CD4-positive, alpha-beta T cell treated with Interleukin-12 subunit alpha and Interleukin-12 subunit beta, for 1 hour (primary cell): ENCODE measurements at places on chromosomes 3 and 15.
A peak's percentile ranks its signal among the peaks of the same experiment; 100 is the strongest.

DNA sequence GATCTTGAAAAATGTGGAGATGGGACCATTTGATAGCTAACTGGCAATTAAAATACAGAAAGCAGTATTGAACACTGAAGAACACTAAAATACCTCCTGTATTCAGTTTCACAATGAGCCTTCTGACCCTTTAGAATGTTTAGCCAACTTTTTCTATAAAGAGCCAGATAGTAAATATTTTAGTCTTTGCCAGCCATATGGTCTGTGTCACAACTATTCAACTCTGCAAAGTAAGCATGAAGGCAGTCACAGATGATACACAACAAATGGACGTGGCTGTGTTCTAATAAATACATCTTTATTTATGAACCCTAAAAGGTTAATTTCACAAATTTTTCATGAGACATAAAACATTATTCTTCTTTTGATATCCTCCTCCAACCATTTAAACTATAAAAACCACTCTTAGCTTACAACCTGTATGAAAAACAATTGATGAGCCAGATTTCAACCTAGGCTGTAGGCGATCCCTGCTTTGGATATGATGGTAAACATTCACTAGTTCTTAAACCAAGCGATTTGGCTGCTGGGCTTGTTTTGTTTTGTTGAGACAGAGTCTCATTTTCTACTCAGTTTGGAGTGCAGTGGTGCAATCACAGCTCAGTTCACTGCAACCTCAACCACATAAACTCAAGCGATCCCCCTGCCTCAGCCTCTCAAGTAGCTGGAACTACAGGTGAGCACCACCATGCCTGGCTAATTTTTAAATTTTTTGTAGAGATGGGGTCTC, 13.6 kb upstream of the CSPG5 start:
- DNase-seq: no peak

DNA sequence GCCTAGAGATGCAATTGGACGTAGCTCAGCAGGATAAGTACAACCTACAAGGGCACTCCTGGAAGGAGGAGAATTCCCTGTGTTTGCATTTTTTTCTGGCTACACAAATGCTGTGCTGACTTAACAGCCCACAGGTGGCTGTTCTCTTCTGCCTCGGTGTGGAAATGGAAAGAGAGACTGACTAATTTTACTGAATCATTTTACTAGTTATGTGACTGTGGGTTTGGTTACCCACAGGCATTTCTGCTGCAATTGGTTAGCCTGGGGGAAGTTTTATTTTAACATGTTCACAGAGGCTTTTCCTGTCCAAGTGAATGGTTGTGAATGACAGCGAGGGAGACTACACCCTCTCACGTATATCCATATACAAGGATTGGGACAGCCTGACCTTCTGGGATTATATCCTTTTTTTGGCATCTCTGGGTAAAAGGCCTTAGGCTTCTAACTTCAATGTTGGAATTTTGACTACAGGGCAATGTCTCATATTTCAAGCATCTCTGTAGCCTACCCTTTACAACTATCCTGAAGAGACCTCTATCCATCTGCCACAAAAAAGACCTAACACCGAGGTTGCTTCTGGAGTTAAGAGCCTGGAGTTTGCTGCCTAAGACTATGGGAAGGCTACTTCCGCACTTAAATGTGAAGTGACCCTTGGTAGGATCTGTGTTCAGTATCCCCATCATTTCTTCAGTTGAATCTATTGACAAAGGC, 67.2 kb upstream of the TP63 start:
- no peak for DNase-seq

- no peak for DNase-seq
Measured at GRCh38 chr3:76554707-76555106, 485.2 kb upstream of the ROBO2 start.

DNA sequence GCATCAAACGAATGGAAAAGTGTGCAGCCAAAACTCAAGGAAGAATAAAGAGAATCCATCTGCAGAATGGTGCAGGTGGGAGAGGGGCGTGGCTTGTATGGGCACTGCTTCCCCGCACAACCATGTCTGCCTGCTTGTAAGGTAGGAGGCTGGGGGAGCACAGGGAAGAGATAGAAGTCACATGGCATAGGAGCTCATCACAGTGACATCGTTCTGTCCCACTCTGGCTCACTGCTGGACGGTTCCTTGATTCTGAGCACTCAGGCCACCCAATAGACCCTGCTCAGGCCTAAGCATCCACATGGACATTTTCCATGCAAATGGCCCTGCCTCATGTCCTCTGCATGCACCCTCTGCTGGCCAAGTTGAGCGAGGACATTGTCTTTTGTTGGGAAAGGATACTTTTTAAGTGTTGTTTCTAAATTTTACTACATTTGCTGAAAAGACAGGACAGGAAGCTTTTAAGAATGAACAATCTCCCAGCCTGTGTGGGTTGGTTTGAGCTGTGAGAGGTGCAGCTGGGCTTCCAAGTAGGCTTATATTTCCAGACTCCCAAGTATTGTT, 3.1 kb downstream of the MYLK start:
- DNase-seq: no peak

GRCh38 chr15:38687340-38687739, 122.7 kb upstream of the RASGRP1 start:
- no peak for DNase-seq

- no peak for DNase-seq
Measured at GRCh38 chr15:31905054-31905453, 125.3 kb upstream of the CHRNA7 start.

DNA sequence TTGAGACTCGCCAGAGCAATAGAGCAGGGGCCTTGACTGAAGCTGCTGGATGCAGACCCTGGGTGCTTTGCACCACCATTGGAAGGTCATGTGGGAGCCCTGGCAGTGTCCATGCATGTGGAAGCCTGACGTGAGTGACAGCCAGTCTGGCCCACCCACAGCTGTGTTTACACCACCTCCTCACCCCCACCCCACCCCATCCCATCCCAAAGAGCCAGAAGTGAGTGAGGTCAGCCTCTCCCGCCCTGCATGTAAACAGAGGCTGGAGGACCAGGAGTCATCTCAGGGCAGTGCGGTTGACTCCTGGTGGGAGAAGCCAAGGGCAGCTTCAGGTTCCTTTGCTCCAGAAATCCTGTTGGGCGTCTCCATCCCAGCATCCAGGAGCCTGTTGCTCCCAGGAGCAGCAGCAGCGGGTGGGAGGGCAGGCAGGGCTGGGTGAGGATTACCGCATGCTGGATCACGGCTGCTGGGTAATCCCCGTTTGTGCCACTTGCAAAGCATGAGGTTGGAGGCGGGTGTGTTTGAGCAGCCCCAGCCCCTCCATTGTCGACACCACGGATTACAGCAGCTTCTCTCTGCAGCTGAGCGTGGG, 44.6 kb downstream of the CORO2B start:
- DNase-seq: no peak

DNA sequence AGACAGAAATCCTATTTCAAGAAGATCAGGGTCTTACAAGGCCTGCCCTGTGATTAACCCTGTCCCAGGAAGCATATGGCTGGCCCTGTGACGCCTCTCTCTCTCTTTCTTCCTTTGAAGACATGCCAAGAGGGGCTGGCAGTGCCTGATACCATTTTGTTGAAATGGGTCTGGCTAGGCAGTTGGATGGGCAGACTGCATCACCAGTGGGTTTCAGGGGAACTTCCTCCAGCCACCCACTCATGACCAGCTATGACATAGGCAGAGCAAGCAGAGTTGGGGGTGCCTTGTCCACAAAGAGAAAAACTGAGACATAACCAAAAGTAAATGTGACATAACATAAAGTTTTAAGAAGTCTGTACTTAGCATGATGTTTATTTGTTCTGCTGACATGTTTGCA, 31.4 kb upstream of the MANF start:
- DNase-seq: no peak

GRCh38 chr3:128753715-128754114, 27.7 kb downstream of the RAB7A start:
- no peak for DNase-seq

DNA sequence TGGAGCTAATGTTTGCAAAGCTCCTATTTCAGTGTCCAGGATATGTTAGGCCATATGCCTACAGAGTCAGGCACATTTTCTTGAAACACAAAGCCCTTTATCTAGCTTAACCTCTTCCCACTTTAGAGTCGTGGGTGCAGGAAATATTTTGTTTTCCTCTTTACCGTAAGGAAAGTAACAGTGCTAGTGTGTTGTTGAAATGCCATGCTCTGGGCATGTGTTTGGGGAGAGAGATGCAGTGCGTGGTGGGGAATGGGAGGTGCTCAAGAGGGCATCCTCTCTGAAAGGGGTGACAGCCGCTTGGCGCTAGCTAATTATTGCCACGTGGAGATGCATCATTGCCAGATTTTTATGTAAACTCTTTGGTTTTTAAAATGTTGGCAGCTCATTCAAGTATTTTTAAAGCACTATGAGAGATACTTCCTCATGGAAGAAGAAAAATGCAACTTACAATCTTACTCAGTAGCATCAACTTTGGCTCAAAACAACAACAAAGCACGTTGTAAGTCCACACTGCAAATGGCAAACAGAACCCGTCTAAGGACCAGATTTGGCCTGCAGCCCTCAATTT, 152.6 kb downstream of the LPP start:
- DNase-seq: no peak

- DNase-seq: peak; percentile 91
Measured at GRCh38 chr3:52897130-52898122, at the start of gene STIMATE. STIMATE (minus strand) TSS chr3:52897548; CDS start chr3:52897450, 98 bp downstream.

- DNase-seq: no peak
Measured at GRCh38 chr3:65398953-65399352, 639.8 kb downstream of the MAGI1 start.

DNA sequence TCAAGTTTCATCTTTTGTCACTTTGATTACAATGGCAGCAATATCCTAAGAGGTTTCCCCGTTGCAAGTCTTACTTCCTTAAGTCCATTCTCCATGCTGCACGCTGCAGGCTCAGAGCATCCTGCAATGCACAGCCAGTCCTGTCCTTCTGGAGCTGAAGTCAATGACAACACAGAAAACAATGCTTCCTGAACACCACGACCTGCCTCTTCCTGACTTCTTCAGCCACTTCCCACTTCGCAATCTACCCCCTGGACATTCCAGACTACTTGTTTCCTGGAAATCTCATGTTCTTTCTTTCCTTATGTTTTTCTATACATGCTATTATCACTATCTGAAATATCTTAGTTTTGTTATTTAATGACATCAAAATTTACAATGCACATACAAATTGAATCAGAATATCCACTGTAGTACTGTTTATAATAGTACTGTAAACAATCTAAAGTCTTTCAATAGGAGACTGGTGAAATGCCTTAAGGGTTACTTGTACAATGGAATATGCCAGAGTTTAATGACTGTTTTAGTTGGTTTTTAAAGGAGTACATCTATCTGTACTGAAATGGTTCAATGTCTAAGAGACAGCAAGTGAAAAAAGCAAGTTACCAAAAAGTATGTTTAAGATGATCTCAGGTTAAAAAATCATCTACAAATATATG, 113.7 kb upstream of the PRTG start:
- DNase-seq: no peak

DNA sequence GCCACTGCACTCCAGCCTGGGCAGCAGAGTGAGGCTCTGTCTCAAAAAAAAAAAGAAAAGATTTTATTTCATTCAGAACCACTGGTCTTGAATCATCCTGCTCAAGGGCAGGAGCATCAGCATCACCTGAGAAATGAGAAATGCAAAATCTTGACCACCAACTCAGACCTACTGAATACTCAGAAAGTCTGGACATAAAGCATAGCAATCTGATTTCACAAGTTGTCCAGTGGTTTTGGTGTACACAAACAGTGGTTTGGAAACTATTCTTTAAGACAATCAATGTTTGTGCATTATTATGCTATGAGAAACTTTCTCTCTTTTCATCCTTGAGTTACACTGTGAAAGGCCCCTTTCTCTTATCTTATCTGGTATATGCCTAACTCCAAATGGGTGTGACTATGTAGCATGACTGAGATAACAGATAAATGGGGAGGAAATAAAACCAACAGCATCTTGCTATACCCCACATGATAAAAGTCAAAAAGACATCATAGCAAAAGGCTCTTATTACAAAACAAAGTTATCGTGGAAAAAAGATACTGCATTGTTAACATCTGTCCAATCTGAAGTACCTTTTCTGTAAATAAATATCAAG, 174.2 kb upstream of the STT3B start:
- DNase-seq: no peak

DNA sequence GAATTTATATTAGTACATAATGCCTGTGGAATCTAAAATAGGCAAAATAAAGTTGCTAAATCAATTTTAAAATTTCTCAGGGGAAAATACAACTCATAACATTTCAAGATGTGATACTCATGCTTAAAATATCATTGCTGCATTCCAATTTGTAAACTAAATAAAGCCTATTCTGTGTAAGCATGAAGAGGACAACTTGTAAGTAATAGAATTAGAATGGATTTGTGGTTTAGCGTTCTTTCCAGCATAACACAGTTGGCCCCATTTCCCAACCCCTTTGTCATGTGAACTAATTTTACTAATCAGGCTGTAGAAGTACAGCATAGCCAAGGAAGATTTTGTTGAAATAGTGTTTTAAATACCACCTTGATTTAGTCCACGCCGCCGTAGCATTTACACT, 437.2 kb downstream of the SI start:
- no peak for DNase-seq

DNA sequence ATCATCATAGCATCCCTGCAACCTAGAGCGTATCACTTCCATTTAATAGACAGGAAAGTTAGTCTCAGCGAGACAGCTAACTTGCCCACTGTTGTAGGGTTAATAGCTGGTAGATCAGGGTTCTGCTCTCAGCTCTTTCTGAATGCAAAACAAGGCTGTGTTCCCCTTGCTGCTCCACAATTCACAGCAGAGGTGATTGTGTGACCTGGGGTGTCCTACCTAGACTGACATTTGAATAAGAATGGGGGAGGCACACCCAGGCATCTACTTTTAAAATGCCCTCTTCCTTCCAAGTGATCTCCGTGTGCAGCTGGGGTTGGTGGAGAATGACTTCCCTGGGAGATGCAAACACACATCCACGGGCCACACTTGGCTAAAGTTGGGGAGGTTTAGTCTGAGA, 43.0 kb upstream of the CACNA2D3 start:
- no peak for DNase-seq

DNA sequence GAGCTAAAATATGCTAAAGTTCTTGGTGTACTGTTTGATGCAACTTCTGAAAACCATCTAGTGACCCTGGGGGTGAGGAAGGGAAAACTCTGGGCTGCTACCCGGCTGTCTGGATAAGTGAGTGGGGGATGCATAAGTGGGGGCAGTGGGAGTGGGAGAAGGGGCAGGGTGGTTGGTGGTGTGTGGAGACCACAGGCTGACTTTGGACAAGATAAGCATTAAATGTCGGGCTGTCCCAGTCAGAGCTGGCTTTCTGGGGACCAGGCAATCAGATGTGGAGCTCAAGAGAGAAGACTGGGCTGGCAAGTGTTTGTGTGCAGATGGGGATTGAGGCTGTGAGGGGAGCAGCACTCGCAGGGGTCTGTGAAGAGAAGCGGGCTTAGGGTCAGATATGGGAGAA, 11.0 kb upstream of the XIRP1 start:
- no peak for DNase-seq

- DNase-seq: no peak
Measured at GRCh38 chr15:33360886-33361285, 50.1 kb downstream of the RYR3 start.

DNA sequence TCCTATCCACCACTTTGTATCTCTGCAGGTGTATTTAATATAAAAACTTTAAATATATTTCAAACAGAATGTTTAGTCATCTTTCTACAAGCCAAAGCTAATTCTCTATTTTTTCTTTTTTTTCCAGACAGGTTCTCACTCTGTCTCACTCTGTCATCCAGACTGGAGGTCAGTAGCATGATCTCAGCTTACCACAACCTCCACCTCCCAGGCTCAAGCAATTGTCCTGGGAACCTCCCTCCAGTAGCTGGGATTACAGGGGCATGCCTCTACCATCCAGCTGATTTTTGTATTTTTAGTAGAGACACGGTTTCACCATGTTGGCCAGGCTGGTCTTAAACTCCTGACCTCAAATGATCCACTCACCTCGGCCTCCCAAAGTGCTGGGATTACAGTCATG, 202.6 kb downstream of the VGLL3 start:
- no peak for DNase-seq
